Adipose tissue (tissue), 3 donors: ENCODE measurements at places on chromosomes 2 and 18. TPM values are rescaled to one million over a fixed set of nuclear protein-coding genes. Genes with fewer than 3 reads are reported as not detected.

The CRYGC gene
- polyA plus RNA-seq: not detected

The AGXT gene
- 0.80 TPM for polyA plus RNA-seq

The DNAH7 gene
- not detected for polyA plus RNA-seq

The DPP10 gene
- 0.18 TPM for polyA plus RNA-seq

The ARHGEF4 gene
- 13.3 TPM for polyA plus RNA-seq

The FAP gene
- polyA plus RNA-seq: 0.77 TPM

The MEP1B gene
- 0.02 TPM for polyA plus RNA-seq

The C1QL2 gene
- polyA plus RNA-seq: not detected

The TUBA3E gene
- not detected for polyA plus RNA-seq

The C1GALT1C1L gene
- 0.85 TPM for polyA plus RNA-seq

The ITPRIPL1 gene
- 2.1 TPM for polyA plus RNA-seq

The LRRC30 gene
- not detected for polyA plus RNA-seq

The MFSD2B gene
- polyA plus RNA-seq: 0.18 TPM

The IL1R2 gene
- polyA plus RNA-seq: 31.5 TPM

The RPIA gene
- 22.0 TPM for polyA plus RNA-seq

The ERICH2 gene
- 1.6 TPM for polyA plus RNA-seq

The PDE6D gene
- 18.1 TPM for polyA plus RNA-seq

The CFAP65 gene
- polyA plus RNA-seq: 0.04 TPM

The NPPC gene
- 0.07 TPM for polyA plus RNA-seq

The MREG gene
- polyA plus RNA-seq: 2.3 TPM

The PJVK gene
- polyA plus RNA-seq: 1.6 TPM

The RASGRP3 gene
- polyA plus RNA-seq: 2.3 TPM

The IL1RN gene
- 0.86 TPM for polyA plus RNA-seq

The CYRIA gene
- 6.8 TPM for polyA plus RNA-seq

The GPR35 gene
- polyA plus RNA-seq: 0.60 TPM

The TXNDC2 gene
- polyA plus RNA-seq: not detected

The KCNG2 gene
- 0.42 TPM for polyA plus RNA-seq

The DHX57 gene
- 4.7 TPM for polyA plus RNA-seq

The HNMT gene
- 79.5 TPM for polyA plus RNA-seq

The RGPD3 gene
- polyA plus RNA-seq: 0.10 TPM

The SOS1 gene
- polyA plus RNA-seq: 9.2 TPM

The PRSS56 gene
- not detected for polyA plus RNA-seq

The LDLRAD4 gene
- polyA plus RNA-seq: 8.5 TPM

The EHD3 gene
- polyA plus RNA-seq: 1.4 TPM

The TMEM169 gene
- 0.62 TPM for polyA plus RNA-seq

The OTOS gene
- polyA plus RNA-seq: 0.58 TPM

The ATP9B gene
- 13.5 TPM for polyA plus RNA-seq

The RUFY4 gene
- polyA plus RNA-seq: 0.40 TPM

The GALR1 gene
- not detected for polyA plus RNA-seq

The CHRNG gene
- not detected for polyA plus RNA-seq

The CTNNA2 gene
- polyA plus RNA-seq: not detected

The CHST9 gene
- 0.07 TPM for polyA plus RNA-seq

The FEV gene
- polyA plus RNA-seq: 0.58 TPM

The PASK gene
- polyA plus RNA-seq: 2.8 TPM

The VSNL1 gene
- polyA plus RNA-seq: 0.30 TPM

The LIMS3 gene
- 2.1 TPM for polyA plus RNA-seq

The EIF2B4 gene
- polyA plus RNA-seq: 42.5 TPM

The CFC1 gene
- 0.56 TPM for polyA plus RNA-seq

The TYMS gene
- polyA plus RNA-seq: 1.2 TPM

The PFN4 gene
- polyA plus RNA-seq: 0.46 TPM

The TMEM247 gene
- polyA plus RNA-seq: not detected

The SERPINB2 gene
- 206 TPM for polyA plus RNA-seq

The LYPD6 gene
- polyA plus RNA-seq: 0.39 TPM

The KCNE4 gene
- polyA plus RNA-seq: 1.5 TPM

The ATF2 gene
- polyA plus RNA-seq: 16.2 TPM

The ING5 gene
- 31.4 TPM for polyA plus RNA-seq
